ENCODE measurements at places on chromosomes 11 and 22.

DNA sequence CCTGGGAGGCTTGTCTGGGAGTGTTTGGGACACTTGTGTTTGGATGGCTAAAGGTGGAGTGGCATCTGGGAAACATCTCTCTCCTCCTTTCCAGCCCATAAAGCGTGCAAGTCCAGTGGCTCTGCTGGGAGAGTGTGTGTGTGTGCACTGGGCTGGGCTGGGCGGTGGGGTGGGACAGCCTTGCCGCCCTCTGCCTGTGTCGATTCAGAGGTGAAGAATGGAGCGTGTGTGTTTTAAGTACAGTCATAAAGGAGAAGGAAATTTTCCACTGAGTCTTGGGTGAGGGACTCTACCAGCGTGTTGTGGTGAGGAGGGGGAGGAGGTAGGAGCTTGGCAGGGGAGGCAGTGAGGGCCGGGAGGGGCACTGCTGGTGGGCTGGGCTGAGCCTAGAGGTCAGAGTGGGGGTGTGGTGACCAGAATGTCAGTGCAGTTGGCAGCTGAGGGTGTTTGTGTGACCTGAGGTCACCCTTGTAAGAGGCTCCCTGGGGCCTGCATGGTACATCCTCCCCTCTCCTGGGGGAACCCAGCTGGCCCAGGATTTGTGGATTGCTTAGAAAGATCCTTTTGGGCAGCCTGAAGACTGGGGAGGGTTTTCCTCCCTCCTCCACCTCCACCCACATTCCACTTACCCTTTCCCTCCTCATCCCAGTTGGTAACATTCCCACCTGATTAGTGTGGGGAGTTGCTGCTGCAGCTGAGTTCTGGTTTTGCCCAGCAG, 1.7 kb downstream of the TIMP3 start:
- no peak for DNase-seq

- DNase-seq, result no peak
Observed at GRCh38 chr22:36465232-36466021, 16.0 kb downstream of the TXN2 start.

- no peak for DNase-seq
Observed at GRCh38 chr11:123461164-123461563, 31.1 kb downstream of the GRAMD1B start.

DNA sequence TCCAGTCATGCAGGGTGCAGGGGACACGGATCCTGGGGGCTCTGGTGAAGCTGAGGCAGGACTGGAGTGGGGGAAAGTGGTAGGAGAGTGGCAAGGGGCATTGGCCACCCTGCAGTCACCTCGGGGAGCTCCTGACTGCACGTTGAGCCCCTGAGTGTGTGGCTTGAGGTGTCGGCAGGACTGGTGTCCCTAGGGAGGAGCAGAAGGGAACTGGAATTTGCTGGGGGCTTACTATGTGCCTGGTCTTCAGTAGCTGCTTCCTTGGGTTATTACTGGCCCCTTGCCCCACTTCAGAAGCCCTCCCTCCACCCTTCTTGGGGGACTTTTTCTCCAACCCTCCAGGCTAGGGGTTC, 31.5 kb downstream of the IFT27 start:
- DNase-seq, result no peak

- peak; percentile 62 for DNase-seq
Observed at GRCh38 chr22:50531546-50531961, 1.7 kb upstream of the TYMP start.

Data from activated CD8-positive, alpha-beta memory T cell treated with anti-CD3 and anti-CD28 coated beads for 1 hour (primary cell).